ENCODE measurements at places on chromosomes 4 and X.
A peak's percentile ranks its signal among the peaks of the same experiment; 100 is the strongest.

- DNase-seq: no peak
These were observed 94.0 kb downstream of the PHF8 start for GRCh38 chrX:53950130-53950733.

DNA sequence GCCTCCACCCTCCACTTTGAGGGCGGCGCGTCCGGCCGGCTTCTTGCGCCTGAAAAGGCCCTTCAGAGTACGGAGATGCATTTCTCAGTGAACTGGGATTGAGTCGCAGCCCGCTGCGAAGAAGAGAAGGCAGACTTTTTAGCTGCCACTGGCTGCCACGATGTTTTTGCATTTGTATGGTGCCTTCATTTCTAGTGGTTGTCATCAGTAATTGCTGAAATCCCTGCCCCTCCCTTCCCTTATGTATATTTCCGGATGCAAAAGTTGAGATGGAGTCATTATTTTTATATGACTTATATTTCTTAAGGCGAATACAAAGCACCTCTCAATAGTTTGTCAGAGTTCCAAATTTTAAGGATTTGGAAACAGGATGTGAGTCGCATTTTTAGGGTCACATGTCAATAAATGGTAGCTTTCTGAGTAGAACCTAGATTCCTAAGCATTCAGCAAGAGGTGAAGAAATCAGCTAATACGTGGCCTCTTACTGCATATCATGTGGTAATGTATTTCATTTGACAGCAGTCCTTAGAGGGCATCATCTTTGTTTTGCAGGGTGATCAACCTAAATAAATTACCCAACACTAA lies 658 bp downstream of the ATP6AP2 start:
- no peak for DNase-seq

GRCh38 chr4:163317110-163317509 lies 15.3 kb downstream of the NPY1R start:
- no peak for DNase-seq

- no peak for DNase-seq
These were observed 120.4 kb downstream of the GATB start for GRCh38 chr4:151640381-151640780.

DNA sequence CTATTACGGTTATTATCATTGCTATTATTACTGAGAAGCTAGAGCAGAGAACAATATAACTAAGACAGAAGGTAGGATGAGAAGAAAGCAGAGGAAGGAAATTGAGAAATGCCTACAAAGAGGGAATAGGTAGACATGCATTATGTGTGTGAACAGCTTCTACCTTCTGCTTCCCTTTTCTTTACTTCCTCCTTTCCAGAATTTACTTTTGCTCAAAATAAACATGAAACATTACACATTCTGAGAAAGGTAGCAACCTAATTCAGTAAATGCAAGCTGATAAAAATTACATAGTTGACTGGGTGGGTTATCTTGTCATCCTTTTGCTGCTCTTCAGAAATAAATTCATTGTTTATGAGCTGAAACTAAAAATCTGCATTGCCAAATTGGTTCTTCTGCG lies 54.6 kb downstream of the AMOT start:
- DNase-seq: no peak

DNA sequence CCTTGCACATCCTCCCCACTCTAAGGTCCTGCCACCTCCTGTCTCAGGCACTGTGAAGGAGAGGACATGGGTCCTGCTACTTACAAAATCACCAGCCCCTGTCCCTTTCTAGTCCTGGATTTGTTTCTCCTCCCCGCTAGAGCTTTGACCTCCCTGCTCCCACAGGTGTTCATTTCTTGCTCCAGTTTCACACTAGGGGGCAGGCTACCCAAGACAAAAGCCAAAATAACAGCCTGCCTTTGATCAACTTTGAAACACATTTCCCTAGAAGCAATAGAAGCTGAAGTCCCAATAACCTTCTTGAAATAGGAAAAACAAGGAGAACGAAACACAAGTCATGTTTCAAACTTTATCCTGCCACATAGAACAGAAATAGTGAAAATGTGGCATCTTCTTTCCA lies 164.4 kb downstream of the QDPR start:
- no peak for DNase-seq

- no peak for DNase-seq
These were observed 71.0 kb upstream of the OTUD4 start for GRCh38 chr4:145251391-145251790.

DNA sequence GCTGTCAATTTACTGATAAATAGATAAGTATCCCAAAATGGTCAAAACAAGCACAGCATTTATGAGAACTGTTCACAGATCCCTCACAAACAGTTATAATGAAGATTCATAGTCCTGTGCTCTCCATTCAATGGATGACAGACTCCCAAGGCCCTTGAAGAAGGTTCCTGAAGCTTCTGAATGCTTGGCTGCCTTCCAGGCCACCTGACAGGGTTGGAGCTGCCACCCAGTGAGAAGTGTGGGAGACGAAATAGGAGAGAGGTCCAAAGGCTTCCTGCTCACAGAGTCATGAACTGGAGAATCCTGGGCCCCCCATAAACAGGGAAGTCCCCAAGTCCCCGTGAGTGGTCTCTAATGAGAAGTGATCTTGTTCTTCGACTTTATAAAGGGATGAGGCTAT lies 26.0 kb upstream of the ANXA3 start:
- no peak for DNase-seq

GRCh38 chr4:136392576-136392975 lies 1139.7 kb downstream of the PCDH18 start:
- no peak for DNase-seq

GRCh38 chr4:55312489-55313101 lies 33.4 kb upstream of the SRD5A3 start:
- no peak for DNase-seq

GRCh38 chr4:182318256-182318655 lies 75.1 kb downstream of the TENM3 start:
- DNase-seq: no peak

DNA sequence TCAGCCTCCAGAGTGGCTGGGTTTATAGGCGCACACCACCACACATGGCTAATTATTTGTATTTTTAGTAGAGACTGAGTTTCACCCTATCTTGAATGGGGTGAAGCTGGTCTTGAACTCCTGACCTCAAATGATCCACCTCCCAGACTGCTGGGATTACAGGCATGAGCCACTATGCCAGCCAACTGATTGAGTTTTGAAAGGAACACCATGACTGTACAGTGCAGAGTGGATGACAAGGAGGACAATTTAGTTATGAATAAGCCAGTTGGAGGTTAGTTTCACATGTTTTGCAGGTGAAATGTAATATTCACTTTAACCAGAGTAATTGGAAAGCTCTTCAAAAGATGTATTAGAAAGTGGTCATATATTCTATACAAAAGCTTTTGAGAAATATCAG lies 60.8 kb downstream of the PCDH18 start:
- no peak for DNase-seq

- DNase-seq: no peak
These were observed 1511.0 kb downstream of the ARAP2 start for GRCh38 chr4:34733185-34733941.

GRCh38 chr4:108581083-108581482 lies 39.3 kb upstream of the RPL34 start:
- DNase-seq: no peak

- DNase-seq: no peak
These were observed 65.6 kb upstream of the DUSP21 start for GRCh38 chrX:44778254-44778653.

- DNase-seq: no peak
These were observed 65.5 kb downstream of the GLRA3 start for GRCh38 chr4:174763454-174764104.

- no peak for DNase-seq
These were observed 2.2 kb downstream of the PCDH10 start for GRCh38 chr4:133151341-133151690.

DNA sequence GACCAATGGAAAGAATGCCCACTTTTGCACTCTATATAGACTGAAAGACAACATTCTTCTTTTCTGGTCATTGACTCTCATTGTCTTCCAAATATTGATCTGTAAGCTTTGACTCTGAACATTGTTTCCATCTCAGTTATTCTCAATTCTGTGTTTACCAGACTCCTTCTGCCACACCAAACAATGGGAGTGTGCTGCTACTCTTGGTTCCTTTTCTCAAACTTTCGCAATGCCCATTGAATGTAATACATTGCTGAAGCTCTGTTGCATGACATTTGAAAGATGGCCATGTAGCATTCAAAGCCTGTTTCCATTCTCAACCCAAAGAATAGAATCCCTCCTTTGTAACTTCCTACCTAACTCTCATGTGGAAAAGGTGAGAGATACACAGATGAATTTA lies 136.2 kb downstream of the BTC start:
- no peak for DNase-seq

GRCh38 chr4:132240081-132240480 lies 909.0 kb upstream of the PCDH10 start:
- no peak for DNase-seq

GRCh38 chr4:168587411-168588125 lies 90.7 kb downstream of the PALLD start:
- DNase-seq: no peak

DNA sequence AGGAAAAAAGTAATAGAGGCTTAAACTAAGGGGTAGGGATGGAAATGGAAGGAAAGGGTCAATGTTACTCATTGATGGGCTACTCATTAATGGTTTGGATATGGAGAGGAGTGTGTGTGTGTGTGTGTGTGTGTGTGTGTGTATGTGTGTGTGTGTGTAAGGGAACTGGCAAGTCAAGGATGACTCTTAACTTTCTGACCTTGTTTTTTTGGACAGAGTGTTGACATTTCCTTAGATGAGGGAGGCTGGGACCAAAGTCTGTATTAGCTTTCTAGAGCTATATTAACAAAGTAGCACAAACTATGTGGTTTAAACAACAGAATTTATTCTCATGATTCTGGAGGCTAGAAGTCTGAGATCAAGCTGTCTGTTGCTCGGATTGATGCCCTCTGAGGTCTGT lies 202.7 kb downstream of the GBA3 start:
- no peak for DNase-seq

DNA sequence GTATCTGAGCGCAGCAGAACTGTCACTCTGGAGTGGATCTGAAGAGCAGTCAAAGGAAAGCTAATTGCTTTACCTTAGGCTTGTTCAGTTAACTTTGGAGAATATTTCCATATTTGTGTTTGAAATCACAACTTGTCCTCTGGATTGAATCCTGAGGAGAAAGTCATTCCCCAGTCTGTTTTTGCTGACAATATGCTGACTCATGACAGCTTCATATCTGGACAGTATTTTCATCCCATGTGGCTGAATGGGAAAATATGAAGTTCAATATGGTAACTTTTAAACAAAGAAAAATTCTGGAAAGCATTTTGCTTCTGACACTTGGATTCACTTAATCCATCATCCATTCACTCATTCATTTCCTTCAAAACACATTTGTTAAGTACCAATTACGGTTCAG lies 46.3 kb upstream of the MAGEC3 start:
- no peak for DNase-seq

- no peak for DNase-seq
These were observed 15.7 kb downstream of the ADGRA3 start for GRCh38 chr4:22500128-22500611.

- DNase-seq: peak; percentile 59
These were observed 569.3 kb upstream of the DIPK2B start for GRCh38 chrX:45769761-45770582.

DNA sequence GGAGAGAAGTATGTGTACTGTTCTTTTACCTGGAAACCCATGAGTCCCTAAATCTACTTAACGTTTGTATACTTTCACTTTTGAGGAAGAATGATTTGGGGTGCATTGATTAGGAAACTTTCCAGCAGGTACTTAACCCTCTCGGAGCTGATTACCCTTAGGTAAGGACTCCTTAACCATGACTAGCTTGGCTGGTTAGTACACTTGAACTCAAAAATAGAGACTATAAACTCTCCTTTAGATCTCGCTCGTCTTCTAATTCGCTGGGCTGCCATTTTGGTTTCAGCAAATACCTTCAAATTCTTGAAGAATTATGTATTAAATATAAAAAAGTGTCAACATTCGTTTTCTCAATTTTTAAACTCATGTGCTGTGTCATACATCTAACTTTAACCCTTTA lies 2.0 kb downstream of the USP9X start:
- DNase-seq: no peak

DNA sequence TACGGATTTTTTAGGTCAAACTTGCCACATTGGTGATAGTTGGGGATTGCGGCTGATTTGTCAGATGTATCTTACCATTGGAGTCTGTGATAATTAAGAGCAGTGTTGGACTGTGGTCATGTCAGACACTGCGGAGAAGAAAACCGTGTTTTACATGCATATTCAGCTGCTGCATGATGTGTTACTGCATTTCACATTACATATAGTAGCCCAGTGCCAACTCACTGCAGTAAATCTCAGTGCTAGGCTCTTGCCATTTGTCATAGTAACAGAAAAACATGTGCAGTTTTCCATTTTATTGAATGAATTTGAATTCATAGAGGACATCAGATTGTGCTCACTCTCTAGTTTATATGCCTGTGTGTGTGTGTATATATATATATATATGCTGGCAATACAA lies 543.7 kb downstream of the IL1RAPL1 start:
- no peak for DNase-seq

DNA sequence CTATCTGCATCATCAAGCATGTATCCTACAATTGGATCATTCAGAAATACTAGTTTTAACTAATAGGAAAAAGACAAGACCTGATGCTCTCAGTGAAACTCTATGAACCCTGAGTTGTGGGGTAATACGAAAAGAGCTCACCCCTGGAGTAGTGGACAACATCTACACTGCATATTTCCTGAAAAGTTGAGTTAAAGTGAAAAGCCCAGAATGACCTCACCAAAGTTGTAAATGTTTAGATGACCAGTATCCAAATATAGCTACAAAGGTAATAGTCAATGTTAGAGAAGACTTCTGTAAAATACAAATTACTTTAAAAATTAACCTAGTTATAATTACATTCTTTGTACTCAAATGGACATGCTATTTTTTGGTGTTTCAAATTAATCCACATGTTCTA lies 52.8 kb upstream of the SRPX start:
- no peak for DNase-seq

- no peak for DNase-seq
These were observed 7.4 kb downstream of the FATE1 start for GRCh38 chrX:151723156-151723760.

- peak; percentile 50 for DNase-seq
These were observed 151.7 kb upstream of the TBL1X start for GRCh38 chrX:9312922-9313867.

DNA sequence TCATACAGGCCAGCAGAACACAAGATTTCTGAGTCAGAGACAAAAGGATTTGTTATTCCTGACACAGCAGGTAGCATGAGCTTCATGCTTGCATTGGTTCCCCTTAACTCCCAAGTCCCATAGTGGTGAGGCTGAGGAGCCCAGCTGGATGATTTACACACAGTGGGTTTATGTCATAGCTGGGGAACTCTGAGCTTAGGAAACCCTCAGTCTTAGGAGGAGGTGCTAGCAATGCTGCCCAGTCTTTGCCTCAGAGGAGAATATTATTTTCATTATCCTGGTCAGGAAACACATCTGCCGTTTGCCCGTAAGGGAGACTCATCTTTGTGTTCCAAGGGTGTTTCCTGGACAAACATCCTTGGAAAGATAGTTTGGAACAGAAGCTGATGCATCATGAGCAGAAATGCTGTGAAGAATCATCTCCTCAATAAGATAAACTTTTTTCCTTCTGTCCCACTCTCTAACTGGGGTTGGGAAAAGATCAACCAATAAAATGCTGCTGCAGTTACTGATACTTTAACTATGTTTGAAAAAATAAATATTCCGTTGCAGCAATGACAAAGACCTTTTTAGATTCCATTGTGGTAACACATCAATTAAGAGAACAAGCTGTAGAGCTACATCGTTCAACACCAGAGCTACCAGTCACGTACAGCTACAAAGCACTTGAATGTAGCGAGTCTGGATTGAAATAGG lies 146.8 kb downstream of the DCLK2 start:
- no peak for DNase-seq

GRCh38 chrX:13888284-13888683 lies 71.4 kb upstream of the GPM6B start:
- no peak for DNase-seq

All from activated naive CD8-positive, alpha-beta T cell treated with anti-CD3 and anti-CD28 coated beads for 36 hours (primary cell).